ENCODE measurements at places on chromosomes 7 and 10.
A peak's percentile ranks its signal among the peaks of the same experiment; 100 is the strongest.

- DNase-seq, result peak; percentile 69
Measured at GRCh38 chr7:130242198-130243014, 24.3 kb upstream of the CPA2 start.

- no peak for DNase-seq
Measured at GRCh38 chr7:120799813-120800475, 58.0 kb downstream of the TSPAN12 start.

- no peak for DNase-seq
Measured at GRCh38 chr7:91033574-91033973, 230.7 kb upstream of the FZD1 start.

- DNase-seq, result peak; percentile 11
Measured at GRCh38 chr10:89942217-89942616, 240.8 kb downstream of the KIF20B start.

- no peak for DNase-seq
Measured at GRCh38 chr10:89330537-89331212, 2.9 kb downstream of the IFIT3 start.

DNA sequence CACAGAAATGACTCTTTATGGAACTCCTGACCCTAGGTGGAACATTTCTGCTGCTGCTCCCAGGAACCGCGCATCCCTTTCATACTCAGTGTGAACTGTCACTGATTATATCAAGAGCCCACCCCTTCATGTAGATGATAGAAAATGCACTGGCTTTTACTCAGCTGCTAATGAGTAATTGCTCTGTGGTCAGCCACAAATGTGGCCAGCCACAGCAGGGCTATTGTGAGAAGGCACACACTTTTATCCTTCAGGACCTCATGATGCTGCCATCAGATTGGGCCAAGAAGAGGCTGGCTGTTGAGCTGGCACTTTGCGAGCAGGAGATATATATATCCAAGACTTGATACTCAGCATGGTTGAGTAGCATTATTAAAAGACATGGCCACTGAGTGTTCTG lies 124.7 kb downstream of the CFAP58 start:
- peak; percentile 8 for DNase-seq

GRCh38 chr7:139252451-139252850 lies 21.4 kb downstream of the UBN2 start:
- DNase-seq, result no peak

DNA sequence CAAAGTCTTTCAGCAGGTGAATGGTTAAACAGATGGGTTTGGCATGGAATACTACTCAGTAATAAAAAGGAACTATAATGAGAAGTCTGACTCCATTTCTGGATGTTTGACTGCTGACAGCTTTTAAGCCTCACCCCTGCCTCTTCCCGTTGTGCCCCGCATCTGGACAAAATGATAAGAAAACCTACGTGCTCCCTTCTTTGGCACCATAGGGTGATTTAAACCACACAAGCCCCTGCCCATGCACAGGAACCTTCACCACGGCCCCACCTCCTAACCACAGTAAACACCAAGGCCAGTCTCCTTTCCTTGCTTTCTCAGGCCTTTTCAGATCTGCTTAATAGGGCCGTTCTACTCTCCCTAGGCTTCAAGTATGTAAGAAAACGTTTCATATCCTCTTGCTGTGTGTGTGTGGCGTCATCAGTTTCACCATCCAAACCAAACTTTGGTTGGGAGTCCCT lies 47.1 kb upstream of the UBN2 start:
- peak; percentile 95 for DNase-seq

DNA sequence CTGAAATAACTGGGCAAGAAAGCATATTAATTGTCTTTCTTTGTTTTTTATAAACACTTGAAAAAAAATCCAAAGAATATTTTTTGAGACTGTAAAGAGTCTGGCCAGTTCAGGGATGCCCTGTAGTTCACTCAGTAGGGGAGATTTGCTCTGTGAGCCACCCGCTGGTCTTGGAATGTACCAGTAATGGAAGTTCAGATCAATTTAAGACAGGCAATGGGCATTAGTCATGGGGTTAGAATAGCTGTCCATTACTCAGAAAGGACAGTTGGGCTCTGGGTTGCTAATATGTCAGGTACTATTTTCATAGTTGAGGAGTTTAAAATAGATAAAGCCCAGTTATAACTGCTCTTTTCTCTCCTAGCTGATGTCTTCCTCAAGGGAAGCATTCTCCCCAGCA lies 38.7 kb downstream of the A1CF start:
- no peak for DNase-seq

DNA sequence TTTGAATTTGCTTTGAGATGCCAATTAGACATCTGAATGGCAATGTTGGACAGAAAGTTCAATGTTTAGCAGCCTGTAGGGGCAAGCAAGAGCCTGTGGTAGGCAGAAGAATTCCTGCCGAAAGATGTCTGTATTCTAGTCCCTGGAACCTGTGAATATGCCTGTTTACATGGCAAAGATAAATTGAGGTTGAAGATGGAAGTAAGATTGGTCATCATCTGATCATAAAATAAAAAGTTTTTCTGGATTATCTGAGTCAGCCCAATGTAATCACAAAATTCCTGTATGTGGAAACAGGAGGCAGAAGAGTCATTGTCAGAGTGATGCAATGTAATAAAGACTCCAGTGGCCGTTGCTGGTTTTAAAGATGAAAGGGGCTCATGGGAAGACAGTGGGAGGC lies 430.5 kb downstream of the MDFIC start:
- no peak for DNase-seq

- peak; percentile 74 for DNase-seq
Measured at GRCh38 chr7:129825209-129825970, 127.4 kb downstream of the UBE2H start.

DNA sequence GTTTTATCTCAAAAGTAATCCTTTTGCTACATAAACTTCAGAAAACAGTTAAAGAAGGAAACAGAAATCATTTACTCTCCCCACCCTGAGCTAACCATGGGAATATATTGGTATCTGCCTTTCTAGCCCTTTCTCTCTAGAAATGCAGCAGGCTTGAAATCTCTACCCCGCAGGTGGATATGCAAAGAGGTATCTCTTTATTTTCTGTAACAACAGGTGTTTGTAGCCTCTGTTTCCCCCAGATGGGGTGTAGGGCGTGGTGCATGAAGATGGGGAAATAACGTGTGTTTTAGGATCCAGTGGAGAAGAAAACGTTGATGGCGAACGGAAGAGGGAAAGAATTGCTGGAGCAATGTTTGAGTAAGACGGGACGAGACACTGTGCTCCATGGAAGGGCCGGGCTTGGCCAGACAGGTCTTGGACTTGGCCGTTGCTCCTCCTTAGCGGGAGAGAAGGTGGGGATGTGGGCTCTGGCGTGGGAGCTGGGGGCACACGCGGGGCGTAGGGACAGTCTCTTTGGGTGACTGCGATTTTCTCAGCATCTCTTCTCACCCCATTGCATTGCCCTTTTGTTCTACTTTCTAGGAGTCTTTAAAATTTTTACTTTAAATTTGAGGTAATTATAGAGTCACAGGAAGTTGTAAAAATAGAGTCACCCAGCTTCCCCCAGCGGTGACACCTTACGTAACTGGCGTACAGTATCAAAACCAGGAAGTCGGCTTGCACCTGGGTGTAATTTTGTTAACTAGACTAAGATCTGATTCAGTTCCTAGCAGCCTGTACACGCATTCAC lies 82.9 kb downstream of the ELFN1 start:
- DNase-seq, result no peak

DNA sequence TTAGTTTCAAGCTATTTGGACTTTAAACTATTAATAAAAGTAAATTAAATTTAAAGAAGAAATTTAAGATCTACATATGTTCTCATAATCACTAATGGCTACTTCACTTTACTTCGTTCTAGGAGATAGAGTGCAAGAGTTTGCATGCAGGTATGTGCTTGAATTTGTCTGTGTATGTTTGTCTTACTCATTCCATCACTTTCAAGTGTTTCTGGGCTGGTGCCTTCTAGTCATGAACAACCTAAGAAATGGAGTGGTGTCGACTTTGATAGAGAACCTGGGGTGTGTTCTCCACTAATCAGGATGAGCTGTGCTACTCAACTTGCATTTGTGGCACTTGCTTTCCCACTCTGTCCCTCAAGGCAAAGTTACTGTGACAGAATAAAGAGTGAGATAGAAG lies 169.9 kb downstream of the KCND2 start:
- no peak for DNase-seq

DNA sequence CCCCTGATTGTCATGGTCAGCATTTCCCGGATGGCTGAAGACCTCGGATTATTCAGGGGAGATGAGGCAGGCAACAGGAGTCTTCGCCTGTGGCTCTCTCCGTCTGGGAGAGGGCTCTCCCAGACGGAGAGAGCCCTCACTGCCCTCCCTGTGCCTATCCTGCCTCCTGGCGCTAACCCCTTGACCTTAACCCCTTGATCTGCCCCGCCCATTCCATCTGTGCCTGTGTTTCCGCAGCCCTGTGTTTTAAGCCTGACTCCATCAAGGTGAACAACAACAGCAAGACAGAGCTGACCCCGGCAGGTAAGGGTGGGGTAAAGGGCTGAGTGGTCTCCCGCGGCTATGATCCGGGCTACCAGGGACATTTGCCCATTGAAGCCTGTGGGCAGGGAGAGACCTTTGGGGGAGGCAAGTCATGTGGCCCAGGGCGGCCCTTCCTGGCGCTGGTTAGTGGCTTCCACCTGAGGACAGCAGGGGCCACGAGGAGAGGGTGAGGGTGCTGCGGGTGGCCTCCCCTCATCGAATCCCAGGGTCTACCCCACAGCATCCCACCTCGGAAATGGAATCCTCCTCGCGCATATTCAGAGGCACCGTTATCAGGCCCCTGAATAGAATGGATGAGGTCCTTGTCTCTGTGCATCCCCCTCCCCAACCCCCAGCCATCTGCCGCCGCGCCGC lies 4.2 kb upstream of the MUC12 start:
- no peak for DNase-seq

DNA sequence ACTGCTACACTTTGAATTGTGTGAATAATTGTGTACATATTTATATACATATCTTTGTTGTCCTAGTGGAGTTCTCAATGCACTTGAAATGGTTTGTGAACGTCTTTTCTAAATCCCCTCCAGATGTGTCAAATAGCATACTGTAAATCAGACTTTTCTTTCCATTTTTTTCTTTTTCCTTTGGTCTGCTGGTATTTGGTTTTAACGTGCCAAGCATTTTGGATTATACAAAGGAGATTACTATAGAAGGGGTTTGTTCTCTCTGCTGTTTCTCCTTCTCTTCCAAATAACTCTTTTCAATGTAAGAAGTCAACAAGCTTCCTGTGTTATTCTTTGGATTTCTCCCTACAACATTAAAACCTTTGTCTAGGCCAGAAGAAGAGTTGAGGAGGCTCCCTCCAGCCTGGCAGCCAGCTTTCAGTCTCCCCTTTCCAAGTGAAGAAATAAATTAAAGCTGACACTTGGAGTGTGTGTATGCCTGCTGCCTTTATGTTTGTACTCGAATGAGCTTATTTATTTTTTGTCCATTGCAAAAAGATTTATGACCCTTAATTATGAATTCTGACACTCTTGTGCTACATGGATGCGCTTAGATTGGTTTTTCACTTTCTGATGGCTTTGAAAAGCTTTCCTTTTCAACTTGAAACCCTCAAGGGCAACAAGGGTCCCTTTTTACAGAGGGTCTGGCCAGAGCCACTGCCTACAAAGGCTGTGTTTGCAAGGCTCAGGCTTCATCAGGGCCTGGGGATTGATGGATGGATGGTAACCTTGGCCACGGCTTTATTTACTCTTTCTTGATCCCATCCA lies 107.8 kb downstream of the RAB18 start:
- no peak for DNase-seq

GRCh38 chr10:97150616-97151015 lies 35.1 kb downstream of the SLIT1 start:
- DNase-seq, result no peak

DNA sequence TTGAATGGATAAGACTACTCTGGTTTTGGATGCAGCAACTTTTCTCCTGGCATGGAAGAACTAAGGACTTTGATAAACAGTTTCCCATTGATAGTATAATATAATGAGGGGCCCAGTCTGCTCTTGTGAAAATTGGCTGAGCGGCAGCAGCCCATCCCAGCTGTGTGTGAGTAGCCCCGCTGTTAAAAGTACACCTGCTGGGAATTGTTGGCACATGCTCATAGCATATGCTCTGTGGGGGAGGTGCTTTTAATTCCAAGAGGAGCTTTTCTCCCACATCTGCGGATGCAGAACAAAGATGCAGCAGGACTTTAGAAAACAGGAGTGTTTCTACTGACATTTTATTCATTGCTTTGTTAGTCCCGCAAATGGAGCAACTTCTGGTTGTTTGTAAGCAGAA lies 19.0 kb downstream of the SRI start:
- DNase-seq, result no peak

GRCh38 chr7:135514856-135515255 lies 5.0 kb upstream of the CNOT4 start:
- DNase-seq, result no peak

DNA sequence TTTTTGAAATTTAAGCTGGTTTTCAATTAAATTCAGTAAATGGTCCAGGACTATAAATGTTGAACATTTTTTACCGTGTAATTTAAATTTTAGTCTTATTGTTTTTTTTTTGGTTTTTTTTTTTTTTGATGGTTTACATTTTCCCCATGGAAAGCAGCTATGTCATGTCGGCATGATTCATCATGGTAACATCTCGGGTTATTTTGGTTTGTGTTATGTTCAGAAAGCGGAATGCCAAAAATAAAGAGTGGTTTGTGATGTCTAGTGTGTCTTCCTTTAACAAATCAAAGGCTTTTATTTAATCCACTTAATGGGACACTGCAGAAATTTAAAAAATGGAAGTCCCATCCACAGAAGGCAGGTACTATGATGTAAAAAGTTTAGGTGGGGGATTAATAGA lies 58.5 kb downstream of the TRUB1 start:
- DNase-seq, result no peak

GRCh38 chr7:11613292-11613930 lies 218.6 kb downstream of the THSD7A start:
- DNase-seq, result no peak

GRCh38 chr10:108439397-108439796 lies 1274.9 kb upstream of the SORCS1 start:
- peak; percentile 12 for DNase-seq

Measured in OCI-M1 (cell line).